ENCODE measurements at places on chromosomes 2 and 18. TPM values are rescaled to one million over a fixed set of nuclear protein-coding genes. Genes with fewer than 3 reads are reported as not detected.

The REG3G gene
- polyA plus RNA-seq, result 0.73 TPM

The CKAP2L gene
- 1.0 TPM for polyA plus RNA-seq

The IL37 gene
- 0.43 TPM for polyA plus RNA-seq

The TCF23 gene
- 0.05 TPM for polyA plus RNA-seq

The CCDC102B gene
- 3.0 TPM for polyA plus RNA-seq

The PDE6D gene
- polyA plus RNA-seq, result 44.2 TPM

All from thymus (tissue), 14 donors.